ENCODE measurements at places on chromosomes 5 and 9. TPM values are rescaled to one million over a fixed set of nuclear protein-coding genes. Genes with fewer than 3 reads are reported as not detected.

Gene FAM120AOS
- total RNA-seq: 25.0 TPM

Gene HSD17B3
- 0.75 TPM for total RNA-seq

Gene CNTFR
- total RNA-seq: 0.75 TPM

Gene ADAMTS19
- total RNA-seq: 0.09 TPM

Gene TNC
- 1.7 TPM for total RNA-seq

Gene PCDHB15
- 0.59 TPM for total RNA-seq

Gene CCDC183
- 0.75 TPM for total RNA-seq

Gene SLC6A18
- not detected for total RNA-seq

Gene ADAMTSL2
- 18.2 TPM for total RNA-seq

Gene CARD9
- 5.3 TPM for total RNA-seq

Gene RUFY1
- 25.2 TPM for total RNA-seq

Gene DAB2
- total RNA-seq: 18.4 TPM

Gene TAF11L10
- total RNA-seq: not detected

Gene PRR16
- 0.14 TPM for total RNA-seq

Gene CMYA5
- total RNA-seq: 2.9 TPM

Gene FGF18
- not detected for total RNA-seq

Gene UAP1L1
- 2.3 TPM for total RNA-seq

Gene PITX1
- not detected for total RNA-seq

Gene CCNH
- total RNA-seq: 36.7 TPM

Gene SPAAR
- 2.4 TPM for total RNA-seq

Gene CD274
- total RNA-seq: 3.1 TPM

Gene SNCAIP
- total RNA-seq: 0.98 TPM

Gene CNTNAP3B
- 6.1 TPM for total RNA-seq

Gene FRMPD1
- total RNA-seq: 0.09 TPM

Gene ADGRV1
- total RNA-seq: 5.1 TPM

Gene IFNE
- total RNA-seq: not detected

Gene SLF1
- 6.3 TPM for total RNA-seq

Gene INSL6
- not detected for total RNA-seq

Data from liver (tissue), 10 donors.